Activated T-cell treated with anti-CD3 and anti-CD28 coated beads for 48 hours (primary cell): ENCODE measurements at places on chromosomes 12 and 14.

DNA sequence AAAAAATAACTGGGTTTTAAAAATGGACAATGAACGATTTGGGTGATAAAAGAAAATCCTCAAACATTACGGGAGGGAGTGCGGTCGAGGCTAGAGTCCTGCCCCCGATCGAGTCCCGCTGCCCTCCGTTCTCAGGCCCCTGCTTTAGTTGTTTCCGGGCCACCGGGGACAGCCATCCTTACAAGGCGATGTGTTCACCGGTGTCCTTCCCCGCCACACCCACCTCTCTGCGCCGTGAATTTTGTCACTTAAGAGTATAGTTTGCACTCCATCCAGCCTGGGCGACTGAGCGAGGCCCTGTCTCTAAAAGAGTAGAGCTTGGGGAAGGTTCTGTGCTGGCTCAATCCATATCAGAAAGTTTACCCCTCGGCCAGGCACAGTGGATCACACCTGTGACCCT, 2.9 kb downstream of the ULK1 start:
- DNase-seq = no peak

DNA sequence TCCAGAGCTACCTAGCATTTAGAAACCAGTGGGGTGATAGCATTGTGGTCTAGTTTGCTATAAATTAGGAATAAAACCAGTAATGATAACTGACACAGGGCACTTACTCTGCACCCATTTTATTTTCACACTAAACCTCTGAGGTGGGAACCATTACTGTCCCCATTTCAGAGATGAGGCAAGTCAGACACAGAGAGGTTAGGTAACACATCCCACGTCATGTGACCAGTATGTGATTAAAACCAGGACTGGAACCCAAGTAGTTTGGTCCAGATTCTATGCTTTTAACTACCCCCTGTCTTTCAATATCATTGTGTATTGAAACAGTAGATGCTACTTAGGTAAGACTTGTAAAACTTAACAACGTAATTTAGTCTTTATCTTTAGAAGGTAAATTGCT, 110.2 kb downstream of the PLXNC1 start:
- DNase-seq = no peak

GRCh38 chr12:51863363-51863932, 14.9 kb upstream of the FIGNL2 start:
- DNase-seq = no peak

- no peak for DNase-seq
These were observed 51.5 kb downstream of the NINJ2 start for GRCh38 chr12:611721-612120.

GRCh38 chr12:107058190-107058589, 35.2 kb downstream of the CRY1 start:
- no peak for DNase-seq
